Dermis blood vessel endothelial cell (primary cell): ENCODE measurements at places on chromosomes 16 and 17. TPM values are rescaled to one million over a fixed set of nuclear protein-coding genes. Genes with fewer than 3 reads are reported as not detected.

The GPR139 gene
- total RNA-seq: not detected in 2 replicates

The MARF1 gene
- 15.3 and 24.2 TPM in 2 replicates for total RNA-seq

The SDR42E2 gene
- total RNA-seq: not detected in 2 replicates

The KRT33B gene
- total RNA-seq: not detected in 2 replicates

The MYH13 gene
- total RNA-seq: not detected in 2 replicates

The PPL gene
- 3.6 and 7.0 TPM in 2 replicates for total RNA-seq

The MT3 gene
- total RNA-seq: not detected in 2 replicates

The MAZ gene
- 130 and 265 TPM in 2 replicates for total RNA-seq

The SRP68 gene
- 28.2 and 60.7 TPM in 2 replicates for total RNA-seq

The SALL1 gene
- under 0.01 and 0.05 TPM in 2 replicates for total RNA-seq

The FOXJ1 gene
- 0.05 TPM in 1 of 2 replicates, not detected in the other for total RNA-seq

The ZG16B gene
- total RNA-seq: 0.19 and 0.68 TPM in 2 replicates

The FSCN2 gene
- total RNA-seq: 0.42 and 1.0 TPM in 2 replicates

The SPATA32 gene
- total RNA-seq: 0.05 TPM in 1 of 2 replicates, not detected in the other

The FKBP10 gene
- total RNA-seq: 186 and 244 TPM in 2 replicates

The MILR1 gene
- total RNA-seq: 2.7 and 3.2 TPM in 2 replicates

The NOTUM gene
- 0.09 TPM in 1 of 2 replicates, not detected in the other for total RNA-seq

The STH gene
- not detected in 2 replicates for total RNA-seq

The NKD1 gene
- total RNA-seq: 0.14 TPM in 1 of 2 replicates, not detected in the other

The TK2 gene
- total RNA-seq: 41.0 and 46.5 TPM in 2 replicates

The PPP1R1B gene
- not detected in 2 replicates for total RNA-seq

The FOXN1 gene
- total RNA-seq: not detected in 2 replicates

The BCO1 gene
- total RNA-seq: not detected in 2 replicates

The SRR gene
- 12.2 and 13.6 TPM in 2 replicates for total RNA-seq

The TMEM92 gene
- total RNA-seq: 0.17 and 0.19 TPM in 2 replicates

The TMIGD1 gene
- total RNA-seq: not detected in 2 replicates

The TEX19 gene
- total RNA-seq: 0.05 TPM in 1 of 2 replicates, not detected in the other

The MMP15 gene
- total RNA-seq: 24.2 and 32.3 TPM in 2 replicates

The TP53TG3F gene
- not detected in 2 replicates for total RNA-seq

The APOBR gene
- total RNA-seq: under 0.01 and 0.05 TPM in 2 replicates

The BCL6B gene
- 86.6 and 140 TPM in 2 replicates for total RNA-seq

The TVP23A gene
- total RNA-seq: not detected in 2 replicates

The P2RX5 gene
- total RNA-seq: 0.23 and 0.51 TPM in 2 replicates

The HOXB6 gene
- total RNA-seq: 7.5 and 11.9 TPM in 2 replicates

The PIRT gene
- not detected in 2 replicates for total RNA-seq

The PTX4 gene
- 0.09 TPM in 1 of 2 replicates, not detected in the other for total RNA-seq

The DNAH9 gene
- not detected in 2 replicates for total RNA-seq

The ENPP7 gene
- total RNA-seq: not detected in 2 replicates

The PDILT gene
- not detected in 2 replicates for total RNA-seq

The CRYBA1 gene
- total RNA-seq: not detected in 2 replicates

The CAPNS2 gene
- 0.70 and 1.7 TPM in 2 replicates for total RNA-seq

The PPP1R27 gene
- total RNA-seq: not detected in 2 replicates

The RSPRY1 gene
- total RNA-seq: 50.4 and 58.6 TPM in 2 replicates
